ENCODE measurements at places on chromosomes 3 and 15.

DNA sequence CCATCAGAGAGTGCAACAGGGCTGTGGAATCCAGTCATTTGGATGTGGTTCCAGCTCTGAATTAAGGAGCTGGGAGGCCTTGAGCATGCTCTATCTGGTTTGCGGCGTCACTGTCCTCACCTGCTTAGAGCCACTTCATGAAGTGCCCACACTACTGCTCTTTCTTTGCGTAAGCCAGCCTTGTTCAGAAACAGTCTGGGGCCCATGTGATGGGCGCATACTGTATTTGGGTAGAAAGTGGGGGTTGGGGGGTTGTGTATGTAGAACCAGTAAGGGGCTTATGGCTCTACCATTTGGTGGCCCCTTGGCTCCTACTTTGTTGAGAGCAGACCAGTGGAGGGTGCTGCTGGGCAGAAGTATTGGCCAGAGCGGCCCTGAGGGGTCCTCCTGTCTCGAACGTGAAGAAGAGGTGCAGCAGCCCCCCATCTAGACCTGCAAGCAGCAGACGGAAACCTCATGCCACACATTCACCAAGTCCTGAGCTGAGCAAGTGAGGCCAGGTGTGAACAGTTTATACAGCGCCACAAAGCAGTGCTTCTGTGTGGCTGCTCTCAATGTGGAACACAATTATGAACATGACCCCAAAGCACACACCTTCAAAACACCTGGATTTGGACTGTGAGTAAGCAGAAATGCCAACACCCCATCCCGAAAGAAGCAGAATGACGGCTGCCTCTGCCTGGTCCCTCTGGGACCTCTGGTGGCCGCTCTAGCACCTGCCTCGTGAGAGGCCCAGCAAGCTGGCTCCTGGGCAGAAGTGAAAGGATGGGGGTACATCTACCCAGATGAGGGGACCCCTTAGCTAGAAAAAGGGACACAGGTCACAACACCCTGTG, 26.6 kb downstream of the SRPRB start:
- DNase-seq, result no peak

- DNase-seq, result no peak
These were observed at the start of gene SAMD7 for GRCh38 chr3:169911272-169911671. Gene SAMD7 (plus strand): TSS chr3:169911572. CDS start chr3:169919499, 7,927 bp downstream.

DNA sequence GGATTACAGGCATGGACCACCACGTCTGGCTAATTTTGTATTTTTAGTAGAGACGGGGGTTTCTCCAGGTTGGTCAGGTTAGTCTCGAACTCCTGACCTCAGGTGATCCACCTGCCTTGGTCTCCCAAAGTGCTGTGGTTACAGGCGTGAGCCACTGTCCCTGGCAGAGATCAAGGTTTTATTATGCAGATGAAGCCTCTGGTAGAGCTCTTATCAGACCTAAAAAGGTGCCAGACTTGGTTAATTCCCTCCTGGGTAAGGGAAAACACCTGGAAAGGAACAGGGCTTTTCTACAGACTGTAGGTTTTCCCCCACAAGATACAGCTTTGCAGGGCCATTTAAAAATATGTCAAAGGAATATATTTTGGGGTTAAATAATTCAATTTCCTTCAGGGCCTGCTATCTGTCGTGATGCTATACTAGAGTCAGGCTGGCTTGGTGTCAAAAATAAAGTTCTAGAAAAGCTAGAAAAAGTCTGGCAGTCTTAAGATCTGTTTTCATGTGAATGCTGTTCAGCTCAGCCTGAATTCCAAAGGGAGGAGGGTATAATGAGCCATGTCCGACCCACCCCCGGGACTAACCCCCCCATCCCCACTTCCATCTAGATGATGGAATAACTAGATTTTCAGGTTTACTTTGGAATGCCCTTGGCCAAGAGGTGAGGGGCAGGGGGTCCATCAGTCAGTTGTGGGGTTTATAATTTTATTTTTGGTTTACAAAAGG, 1.9 kb upstream of the BLOC1S6 start:
- no peak for DNase-seq

- DNase-seq, result no peak
These were observed 37.3 kb upstream of the IGF1R start for GRCh38 chr15:98610991-98611390.

- peak; percentile 29 for DNase-seq
These were observed 14.4 kb downstream of the ATP13A3 start for GRCh38 chr3:194472290-194472920.

DNA sequence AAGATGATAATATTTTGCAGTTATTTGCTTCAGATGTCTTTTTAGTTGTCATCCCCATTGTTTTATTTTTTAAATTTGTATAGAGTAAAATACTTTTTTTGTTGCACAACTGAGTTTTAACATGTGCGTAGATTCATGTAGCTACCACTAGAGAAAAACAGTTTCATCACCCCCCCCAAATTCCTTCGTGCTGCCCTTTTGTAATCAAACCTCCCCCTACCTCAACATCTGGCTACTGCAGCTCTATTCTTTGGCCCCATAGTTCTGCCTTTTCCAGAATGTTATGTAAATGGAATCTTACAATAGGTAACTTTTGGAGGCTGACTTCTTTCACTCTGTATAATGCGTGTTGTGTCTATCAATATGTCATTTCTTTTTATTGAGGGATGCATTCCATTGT, 232.0 kb upstream of the RASGRP1 start:
- DNase-seq, result no peak

- DNase-seq, result no peak
These were observed 163.5 kb downstream of the ABHD5 start for GRCh38 chr3:43854283-43854682.

GRCh38 chr3:143956838-143957237, 14.8 kb upstream of the DIPK2A start:
- no peak for DNase-seq

- no peak for DNase-seq
These were observed 403.8 kb upstream of the ARL6 start for GRCh38 chr3:97360804-97361203.

- no peak for DNase-seq
These were observed at the start of gene ANKDD1A for GRCh38 chr15:64911311-64912186. Gene ANKDD1A (plus strand): TSS chr15:64911902. CDS start chr15:64911931, 29 bp downstream.

DNA sequence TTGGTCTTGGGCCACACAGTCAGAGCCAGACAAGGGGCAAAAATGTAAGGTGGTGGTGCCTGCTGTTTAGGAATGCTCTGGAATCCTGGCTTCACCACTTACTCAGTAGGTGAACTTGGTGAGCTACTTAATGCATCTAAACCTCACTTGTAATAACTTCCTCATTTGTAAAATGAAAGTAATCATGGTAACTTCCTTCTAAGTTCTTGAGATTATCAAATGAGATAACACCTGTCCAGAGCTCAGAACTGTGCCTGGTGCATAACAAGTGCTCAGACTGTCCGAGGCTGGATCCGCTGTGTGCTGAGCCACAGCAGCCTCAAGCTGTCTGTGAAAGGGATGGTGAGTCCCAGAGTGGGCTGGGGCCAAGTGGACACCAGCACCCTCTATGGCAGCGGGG, 62.8 kb upstream of the KY start:
- DNase-seq, result no peak

- DNase-seq, result no peak
These were observed 33.3 kb downstream of the SLC41A3 start for GRCh38 chr3:126050626-126051025.

- no peak for DNase-seq
These were observed 6.6 kb upstream of the SUCNR1 start for GRCh38 chr3:151866711-151867410.

GRCh38 chr3:133592843-133593242, 19.4 kb downstream of the CDV3 start:
- DNase-seq, result no peak

DNA sequence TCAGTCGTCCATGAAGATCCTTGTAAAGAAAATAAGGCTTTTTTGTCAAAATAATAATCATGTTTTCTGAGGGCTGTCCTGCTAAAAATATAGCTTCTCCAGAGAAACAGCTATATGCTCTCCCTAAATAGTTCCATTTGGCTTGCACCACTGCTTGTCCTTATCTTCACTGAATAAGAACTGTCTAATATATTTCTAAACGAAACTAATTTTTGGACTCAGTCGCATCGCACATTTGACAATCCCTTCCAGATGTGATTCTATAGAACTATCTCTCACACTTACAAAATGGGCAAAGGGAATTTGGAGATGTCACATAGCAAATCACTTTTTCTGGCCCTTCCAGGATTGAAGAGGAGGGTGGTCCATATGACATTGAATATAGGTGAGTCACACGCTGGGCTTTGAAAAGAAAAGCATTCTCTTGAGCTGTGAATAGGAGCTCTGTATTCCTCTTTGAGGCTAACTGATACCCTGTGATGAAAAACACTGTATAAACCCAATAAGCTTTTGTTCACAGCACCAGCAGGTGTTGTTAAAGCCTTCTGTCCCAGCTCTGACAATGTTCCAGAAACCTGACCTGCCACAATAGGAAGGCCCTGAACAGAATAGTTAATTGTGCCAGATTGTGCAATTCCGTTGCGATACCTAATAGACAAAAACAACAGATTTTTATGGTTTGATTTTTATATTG, 1144.2 kb downstream of the ROBO2 start:
- DNase-seq, result no peak

- no peak for DNase-seq
These were observed 20.9 kb downstream of the TRPM1 start for GRCh38 chr15:31080591-31081014.

- DNase-seq, result no peak
These were observed 2.8 kb upstream of the RIOX2 start for GRCh38 chr3:97974996-97975395.

DNA sequence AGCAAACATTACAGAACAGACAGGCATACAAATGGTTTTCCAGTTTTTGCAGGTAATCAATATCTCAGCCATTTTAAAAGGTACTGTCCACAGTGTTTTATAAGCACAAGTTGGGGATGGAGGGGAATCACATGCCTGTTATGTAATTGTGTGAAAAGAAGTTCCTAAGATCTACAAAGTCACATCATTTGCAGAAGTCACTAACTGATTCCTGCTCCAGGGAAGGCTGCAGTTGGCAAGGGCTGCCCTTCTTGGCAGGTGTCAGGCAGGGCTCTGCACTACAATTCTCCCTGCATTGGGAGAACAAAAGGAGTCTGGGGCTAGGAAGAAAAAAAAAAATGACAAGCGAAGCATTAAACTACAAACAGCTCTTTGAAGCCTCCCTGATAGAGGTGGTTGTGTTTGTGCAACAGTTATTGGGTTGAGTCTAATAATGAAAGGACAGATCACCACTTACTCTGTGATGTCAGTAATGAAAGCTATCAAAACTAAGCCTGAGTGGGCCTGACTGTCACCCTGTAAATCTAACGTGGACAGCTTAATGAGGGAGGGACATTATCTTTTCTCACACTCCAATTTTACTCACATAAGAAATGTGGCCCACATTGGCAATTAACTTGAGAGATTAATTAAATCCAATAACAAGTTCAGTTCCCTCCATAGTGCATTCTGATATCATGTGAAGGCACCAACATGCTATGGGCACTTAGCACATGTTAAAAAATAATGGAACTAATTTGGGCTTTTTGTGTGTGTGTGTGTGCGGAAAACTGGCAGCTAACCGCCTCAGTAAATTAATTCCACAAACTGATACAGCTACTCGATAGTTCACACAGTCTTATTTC, 242.9 kb downstream of the FHIT start:
- DNase-seq, result no peak

GRCh38 chr3:100073714-100074307, 40.5 kb downstream of the FILIP1L start:
- DNase-seq, result peak; percentile 62

DNA sequence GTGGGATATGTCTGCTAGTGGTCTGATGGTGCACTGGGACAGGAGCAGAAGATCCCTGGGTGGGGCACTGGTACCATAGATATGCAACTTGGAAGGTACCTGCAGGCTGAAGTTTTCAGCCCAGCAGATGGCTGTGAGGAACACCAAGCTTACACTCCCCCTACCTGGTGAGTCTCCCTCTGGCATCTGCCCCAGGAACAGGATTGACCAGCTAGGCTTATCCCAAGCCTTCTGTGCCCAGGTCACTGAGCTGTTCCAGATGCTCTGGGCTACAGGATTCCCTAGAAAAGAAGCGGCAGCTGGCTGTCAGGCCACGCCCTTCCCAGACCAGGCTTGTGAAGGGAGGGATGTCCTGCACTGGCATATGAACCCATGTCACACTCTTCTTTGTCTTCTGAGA, 1130.0 kb downstream of the NAALADL2 start:
- no peak for DNase-seq

- no peak for DNase-seq
These were observed 1371.6 kb upstream of the EPHA6 start for GRCh38 chr3:95442766-95443165.

DNA sequence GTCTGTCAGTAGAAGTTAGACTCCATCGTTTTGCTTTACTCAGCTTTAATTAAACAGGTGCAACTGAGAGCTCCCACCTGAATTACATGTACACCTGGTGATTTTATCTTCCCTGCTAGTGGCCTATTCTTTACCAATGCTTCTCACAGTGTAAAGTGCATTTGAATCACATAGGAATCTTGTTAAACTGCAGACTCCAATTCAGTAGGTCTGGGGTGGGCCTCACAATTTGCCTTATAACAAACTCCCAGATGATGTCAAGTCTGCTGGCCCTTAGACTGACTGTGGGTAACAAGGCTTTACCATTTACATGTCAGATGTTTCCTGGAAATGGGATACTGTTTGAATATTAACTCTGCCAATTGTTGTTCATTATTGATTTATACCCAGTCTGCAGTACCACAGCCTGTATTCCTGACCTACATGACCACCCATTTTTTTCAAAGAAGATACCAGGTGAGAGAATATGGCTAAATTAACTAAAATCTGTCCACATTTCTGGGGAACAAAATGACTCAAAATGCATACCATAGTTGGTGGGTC, 37.2 kb downstream of the CMSS1 start:
- no peak for DNase-seq

DNA sequence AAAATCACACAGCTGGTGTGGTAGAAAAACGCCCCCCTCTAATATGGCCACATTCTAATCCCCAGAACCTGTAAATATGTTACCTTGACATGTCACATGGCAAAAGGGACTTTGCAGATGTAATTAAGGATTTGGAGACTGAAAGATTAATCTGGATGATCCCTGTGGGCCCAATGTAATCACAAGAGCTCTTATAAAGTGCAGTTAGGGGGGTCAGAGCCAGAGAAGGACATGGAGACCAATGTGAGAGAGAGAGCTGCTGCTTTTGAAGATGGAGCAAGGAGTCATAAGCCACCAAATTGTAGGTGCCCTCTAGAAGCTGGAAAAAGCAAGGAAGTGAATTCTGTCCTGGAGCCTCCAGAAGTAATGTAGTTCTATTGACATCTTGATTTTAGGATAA, 152.6 kb downstream of the PEX5L start:
- no peak for DNase-seq

- DNase-seq, result no peak
These were observed 391.1 kb downstream of the FGF12 start for GRCh38 chr3:192336286-192336685.

DNA sequence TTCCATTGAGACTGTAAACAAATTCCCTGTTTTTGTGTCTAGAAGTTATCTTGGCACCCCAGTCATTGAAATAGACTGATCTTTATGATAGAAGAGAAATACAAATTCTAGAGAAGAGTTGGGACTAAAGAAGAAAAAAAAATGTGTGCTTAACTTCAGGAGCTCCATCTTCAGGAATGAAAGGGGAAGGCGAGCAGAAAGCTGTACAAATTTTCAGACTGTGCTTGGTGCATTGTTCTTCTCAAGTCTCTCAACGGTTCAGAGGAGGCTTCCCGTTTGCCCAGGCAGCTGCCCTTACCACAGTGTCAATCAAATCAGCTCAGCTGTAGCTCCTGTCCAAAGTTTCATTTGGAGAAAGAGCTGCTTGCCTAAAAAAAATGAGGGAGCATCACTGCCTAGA, 41.7 kb downstream of the OXSM start:
- no peak for DNase-seq

GRCh38 chr3:162224746-162225145, 728.1 kb downstream of the OTOL1 start:
- no peak for DNase-seq

Data from brain pericyte (primary cell).